Stimulated activated CD8-positive, alpha-beta memory T cell treated with anti-CD3 and anti-CD28 coated beads, Interleukin-7, amount 100 ng/mL, for 48 hours (primary cell): ENCODE measurements at places on chromosomes 1 and 21.

GRCh38 chr1:74463333-74463988, 49.0 kb downstream of the LRRC53 start:
- no peak for DNase-seq

DNA sequence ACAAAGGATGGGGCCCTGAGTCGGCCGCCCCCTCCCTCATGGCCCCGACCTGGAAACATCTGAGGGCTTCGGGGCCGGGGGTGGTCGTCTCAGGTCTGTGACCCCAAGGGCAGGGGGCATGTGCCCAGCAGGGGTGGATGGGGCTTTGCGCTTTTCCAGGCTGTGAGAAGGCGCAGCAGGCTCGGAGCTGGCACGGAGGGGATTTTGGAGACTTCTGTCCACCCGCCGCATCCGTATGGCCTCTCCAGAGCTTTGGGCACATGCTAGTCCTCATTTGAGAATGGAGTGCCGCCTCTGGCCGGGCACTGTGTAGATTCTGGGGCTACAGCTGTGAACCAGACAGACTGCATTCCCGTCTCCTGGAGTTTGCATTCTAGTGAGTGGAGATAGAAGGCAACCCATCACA, 66.1 kb upstream of the WNT4 start:
- no peak for DNase-seq

- DNase-seq = no peak
Observed at GRCh38 chr1:22962558-22962957, 10.1 kb downstream of the LACTBL1 start.

GRCh38 chr21:15400905-15401304, 328.9 kb upstream of the USP25 start:
- no peak for DNase-seq

GRCh38 chr1:229133811-229134210, 137.1 kb upstream of the RAB4A start:
- no peak for DNase-seq
